ENCODE measurements at places on chromosomes 11 and 22.
A peak's percentile ranks its signal among the peaks of the same experiment; 100 is the strongest.

DNA sequence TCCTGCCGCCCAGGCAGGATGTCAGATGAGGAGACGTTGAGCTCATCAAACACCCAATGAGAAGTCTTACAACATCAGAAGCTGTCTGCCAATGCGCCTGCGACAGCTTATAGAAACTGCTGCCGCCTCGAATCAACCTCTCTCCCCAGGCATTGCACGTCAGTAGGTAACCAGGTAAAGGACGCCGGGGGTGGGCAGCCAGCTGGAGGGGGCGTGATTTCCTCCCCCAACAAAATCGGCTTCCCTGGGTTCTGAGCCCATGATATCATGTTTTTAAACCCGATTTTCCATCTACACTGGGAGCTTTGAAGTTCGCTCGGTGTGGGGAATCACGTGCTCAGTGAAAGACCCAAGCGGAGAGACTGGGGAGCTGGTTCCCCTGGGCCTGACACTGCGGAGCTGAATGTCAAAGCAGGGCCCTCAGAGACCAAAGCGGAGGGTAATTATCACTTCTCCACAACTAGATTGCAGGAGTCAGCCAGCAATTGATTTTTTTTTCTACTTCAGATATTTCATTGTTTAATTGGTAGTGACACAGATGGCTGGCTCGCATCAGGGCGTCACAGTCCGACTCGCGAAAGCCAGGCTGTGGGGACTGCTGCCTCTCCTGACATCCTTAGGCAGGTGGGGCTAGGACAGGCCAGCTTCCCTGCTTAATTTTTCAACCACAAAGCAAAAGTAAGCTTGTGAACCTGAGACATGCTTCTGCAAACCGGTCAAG, 15.4 kb downstream of the FAM83F start:
- no peak for DNase-seq

GRCh38 chr11:33690290-33691065, 10.1 kb downstream of the C11orf91 start:
- no peak for DNase-seq

DNA sequence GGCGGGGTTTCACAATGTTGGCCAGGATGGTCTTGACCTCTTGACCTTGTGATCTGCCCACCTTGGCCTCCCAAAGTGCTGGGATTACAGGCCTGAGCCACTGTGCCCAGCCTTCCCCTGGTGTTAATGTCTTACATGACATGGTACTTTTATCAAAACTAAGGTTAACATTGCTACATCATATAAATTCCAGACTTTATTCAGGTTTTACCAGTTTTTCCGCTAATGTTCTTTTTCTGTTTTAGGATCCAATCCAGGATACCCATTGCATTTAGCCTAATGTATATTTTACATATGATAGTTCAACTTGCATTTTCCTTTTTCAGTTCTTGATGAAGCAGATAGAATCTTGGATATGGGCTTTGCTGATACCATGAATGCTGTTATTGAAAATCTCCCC, 14.2 kb downstream of the DDX10 start:
- no peak for DNase-seq

DNA sequence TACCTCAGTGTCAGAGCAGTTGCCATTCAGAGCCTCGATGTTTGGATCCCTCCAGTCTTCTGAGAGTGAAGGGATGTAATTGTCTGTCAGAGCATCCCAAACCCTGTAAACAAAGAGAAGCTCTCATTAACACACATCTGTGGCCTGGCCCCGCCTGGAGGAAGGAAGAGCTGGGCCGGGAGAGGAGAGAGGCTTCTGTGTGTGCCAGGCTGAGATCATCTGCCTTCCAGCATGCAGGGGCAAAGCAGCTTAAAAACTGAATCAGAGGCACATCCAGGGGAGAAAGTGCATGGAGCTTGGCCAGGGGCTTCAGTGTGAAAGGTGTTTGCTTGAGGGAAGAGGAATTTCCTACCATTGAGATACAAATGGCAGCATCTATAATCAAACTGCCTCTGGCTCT, 14.5 kb downstream of the FEZ1 start:
- DNase-seq = no peak

GRCh38 chr22:33050614-33051182, 7.5 kb downstream of the SYN3 start:
- no peak for DNase-seq

DNA sequence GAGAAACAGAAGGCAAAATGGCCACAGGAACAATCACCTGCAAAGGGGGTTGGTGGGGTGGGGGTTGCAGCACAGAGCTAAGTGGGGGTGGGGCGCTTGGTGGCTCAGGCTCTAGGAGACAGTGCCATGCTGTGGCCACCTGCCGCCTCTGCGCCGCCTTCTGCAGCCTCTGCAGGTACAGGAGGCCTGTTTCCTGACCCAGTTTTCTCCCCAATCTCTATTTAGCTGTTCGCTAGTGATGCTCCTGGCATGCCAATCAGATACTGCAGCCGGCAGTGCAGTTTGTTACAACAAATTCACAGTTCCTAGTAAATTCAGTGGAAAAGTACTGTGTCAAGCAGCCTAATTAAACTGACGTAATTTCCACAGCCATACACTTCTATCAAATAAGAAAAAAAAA, 106.4 kb downstream of the SERGEF start:
- DNase-seq = peak; percentile 70

DNA sequence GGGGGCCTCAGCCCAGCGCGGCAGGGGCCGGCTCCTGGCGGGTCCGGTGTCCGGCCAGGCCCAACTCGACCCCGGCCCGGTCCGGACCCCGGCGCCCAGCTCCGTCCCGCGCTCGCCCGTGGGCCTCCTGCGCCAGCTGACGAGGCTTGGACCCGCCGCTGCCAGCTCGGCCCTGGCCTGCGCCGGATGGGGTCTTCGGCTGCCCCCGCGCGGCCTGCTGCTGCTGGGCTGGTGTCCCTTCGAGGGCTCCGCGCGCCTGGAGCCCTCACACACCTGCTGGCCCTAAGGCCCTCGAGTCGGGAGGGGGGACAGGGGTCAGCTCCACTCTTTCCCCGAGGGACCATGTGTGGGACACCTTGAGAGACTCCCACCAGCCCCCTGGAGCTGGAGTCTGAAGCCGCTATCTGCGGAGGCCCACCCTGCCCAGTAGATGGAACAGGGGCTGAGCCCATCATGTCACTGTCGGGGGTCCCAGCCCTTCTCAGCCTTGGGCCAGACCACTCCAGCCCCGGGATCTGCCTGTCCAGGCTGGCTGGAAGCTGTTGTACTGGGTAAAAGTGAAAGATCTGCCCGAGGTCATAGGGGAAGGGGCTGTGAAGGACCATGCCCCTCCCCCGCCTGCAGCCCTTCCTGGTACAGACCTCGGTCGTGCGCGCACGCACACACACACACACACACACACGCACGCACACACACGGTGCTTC, 768 bp upstream of the CDKN1C start:
- peak; percentile 63 for DNase-seq
